ENCODE measurements at places on chromosomes 11 and 22.
A peak's percentile ranks its signal among the peaks of the same experiment; 100 is the strongest.

- DNase-seq = no peak
Observed at GRCh38 chr22:45686004-45686403, 14.4 kb downstream of the ATXN10 start.

GRCh38 chr11:82883853-82884252 lies 16.4 kb downstream of the PRCP start:
- no peak for DNase-seq

DNA sequence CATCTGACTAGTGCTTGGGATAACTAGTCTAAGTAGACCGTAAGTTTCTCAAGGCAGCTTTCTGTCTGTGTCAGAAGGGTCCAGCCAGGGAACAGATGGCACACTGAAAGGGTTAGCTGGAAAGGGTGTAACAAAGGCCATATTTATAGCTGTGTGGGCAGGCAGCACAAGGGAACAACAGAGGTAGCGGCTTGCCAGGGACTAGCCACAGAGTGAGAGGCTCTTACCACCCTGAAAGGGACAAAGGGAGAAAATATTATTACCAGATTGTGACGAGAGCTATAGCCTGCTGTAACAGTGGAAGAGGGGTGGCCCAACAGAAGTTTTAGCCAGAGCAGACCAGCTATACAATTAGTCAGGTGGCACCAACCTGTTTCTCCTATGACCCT lies 129.4 kb downstream of the CCDC34 start:
- DNase-seq = no peak

- no peak for DNase-seq
Observed at GRCh38 chr11:128318856-128319474, 268.4 kb downstream of the ETS1 start.

GRCh38 chr22:33859311-33859710 lies 61.0 kb downstream of the LARGE1 start:
- DNase-seq = no peak

DNA sequence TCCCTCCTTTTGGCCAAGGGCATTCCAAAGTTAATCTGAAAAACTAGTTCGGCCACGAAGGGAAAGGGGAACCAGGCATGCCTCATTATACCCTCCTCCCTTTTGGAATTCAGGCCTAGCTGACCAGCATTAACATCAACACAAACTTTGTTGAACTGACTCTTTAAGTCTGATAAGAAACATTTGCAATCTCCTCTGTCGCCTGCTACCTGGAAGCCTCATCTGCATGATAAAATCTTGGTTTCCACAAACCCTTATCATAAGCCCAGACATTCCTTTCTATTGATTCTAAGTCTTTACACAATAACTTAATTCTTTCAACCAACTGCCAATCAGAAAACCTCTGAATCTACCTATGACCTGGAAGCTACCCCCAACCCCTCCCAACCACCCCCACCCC lies 11.4 kb downstream of the POGLUT3 start:
- DNase-seq = no peak

- no peak for DNase-seq
Observed at GRCh38 chr11:116388146-116388545, 384.6 kb downstream of the BUD13 start.

DNA sequence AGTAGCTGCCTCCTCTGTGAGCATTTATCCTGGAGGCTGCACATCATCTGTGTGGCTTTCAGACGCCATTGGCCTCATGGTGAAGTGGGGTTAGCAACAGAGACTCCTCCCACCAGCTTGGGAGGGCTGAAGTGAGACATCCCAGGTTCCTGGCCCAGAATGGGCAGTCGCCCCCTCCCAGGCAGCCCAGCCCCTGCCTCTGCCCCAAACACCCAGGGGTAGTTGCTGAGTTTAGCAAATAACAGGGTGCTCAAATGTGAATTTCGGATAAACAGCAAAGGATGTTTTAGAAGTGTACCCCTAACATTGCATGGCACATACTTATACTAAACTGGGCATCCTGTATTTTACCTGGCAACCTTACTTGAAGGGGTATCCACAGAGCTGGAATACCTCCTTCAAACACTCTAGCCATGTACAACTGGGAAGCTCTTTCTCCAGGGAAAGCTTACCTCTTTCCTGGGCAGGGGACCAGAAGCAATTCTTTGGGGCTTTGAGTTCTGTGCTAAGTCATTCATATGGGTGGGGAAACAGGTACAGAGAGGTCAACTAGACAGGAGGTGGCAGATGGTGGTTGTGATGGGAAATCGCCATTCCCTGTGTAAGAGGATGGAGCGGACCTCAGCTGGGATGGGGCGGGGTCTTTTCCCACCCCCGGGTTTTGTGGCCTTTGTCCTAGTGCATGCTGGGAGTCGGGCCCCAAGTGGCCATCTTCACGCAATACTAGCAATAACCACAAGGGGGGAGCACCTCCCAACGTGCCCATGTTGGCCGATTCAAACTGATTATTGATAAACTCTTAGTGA lies 19.3 kb downstream of the MTFP1 start:
- DNase-seq = peak; percentile 84

DNA sequence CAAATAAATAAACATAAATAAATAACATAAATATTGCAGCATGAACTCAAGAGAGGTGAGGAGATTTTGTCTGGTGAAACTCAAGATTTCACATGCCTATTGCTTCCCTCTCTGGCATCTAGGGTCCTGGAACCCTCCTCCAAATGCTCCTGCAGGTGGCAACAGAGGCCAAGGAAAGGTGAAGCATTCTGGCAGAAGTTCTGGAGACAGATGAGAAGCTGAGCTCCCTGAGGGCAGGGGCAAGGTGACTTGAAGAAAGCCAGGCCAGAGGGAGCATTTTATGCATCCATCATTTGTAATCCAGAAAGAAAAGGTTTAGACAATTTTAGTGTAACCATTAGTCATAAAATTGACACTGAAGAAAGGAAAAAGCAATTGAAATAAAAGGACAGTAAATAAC lies 64.9 kb downstream of the ENDOD1 start:
- DNase-seq = peak; percentile 90

GRCh38 chr11:50155508-50155907 lies 122.8 kb downstream of the OR4C45 start:
- no peak for DNase-seq

DNA sequence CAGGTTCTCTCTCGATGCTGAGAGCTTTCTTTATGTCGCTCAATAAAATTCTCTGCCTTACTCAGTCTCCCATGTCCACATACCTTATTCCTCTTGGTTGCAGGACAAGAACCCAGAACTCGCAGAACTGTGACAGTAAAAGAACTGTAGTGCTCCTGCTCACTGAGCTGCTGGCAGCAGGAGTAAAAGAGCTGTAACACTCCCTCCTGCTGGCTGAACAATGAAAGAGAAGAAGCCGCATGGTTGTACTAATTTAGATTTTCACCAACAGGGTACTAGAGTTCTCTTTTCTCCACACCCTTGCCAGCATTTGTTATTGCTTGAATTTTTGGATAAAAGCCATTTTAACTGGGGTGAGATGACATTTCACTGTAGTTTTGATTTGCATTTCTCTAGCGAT lies 433.2 kb downstream of the GUCY1A2 start:
- no peak for DNase-seq

- no peak for DNase-seq
Observed at GRCh38 chr11:127616158-127616557, 615.6 kb upstream of the KIRREL3 start.

DNA sequence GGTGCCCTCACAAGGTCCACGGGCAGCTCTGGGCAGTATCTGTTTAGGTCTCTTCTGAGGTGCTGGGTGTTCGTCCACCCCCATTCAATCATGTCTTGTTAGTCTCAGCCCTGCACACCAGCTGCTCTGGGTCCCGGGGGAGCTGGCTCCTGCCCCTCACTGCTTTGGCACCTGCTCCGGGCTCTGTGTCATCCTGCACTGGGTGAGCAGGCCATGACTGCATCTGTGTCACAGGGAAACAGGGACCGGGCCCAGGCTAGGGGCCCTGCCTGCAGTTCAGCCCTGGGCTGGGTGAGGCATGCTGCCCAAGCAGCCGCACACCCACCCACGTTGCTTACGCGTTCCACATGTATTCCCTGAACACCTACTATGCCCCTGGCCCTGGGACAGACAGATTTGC lies 43.9 kb downstream of the ELFN2 start:
- DNase-seq = no peak

DNA sequence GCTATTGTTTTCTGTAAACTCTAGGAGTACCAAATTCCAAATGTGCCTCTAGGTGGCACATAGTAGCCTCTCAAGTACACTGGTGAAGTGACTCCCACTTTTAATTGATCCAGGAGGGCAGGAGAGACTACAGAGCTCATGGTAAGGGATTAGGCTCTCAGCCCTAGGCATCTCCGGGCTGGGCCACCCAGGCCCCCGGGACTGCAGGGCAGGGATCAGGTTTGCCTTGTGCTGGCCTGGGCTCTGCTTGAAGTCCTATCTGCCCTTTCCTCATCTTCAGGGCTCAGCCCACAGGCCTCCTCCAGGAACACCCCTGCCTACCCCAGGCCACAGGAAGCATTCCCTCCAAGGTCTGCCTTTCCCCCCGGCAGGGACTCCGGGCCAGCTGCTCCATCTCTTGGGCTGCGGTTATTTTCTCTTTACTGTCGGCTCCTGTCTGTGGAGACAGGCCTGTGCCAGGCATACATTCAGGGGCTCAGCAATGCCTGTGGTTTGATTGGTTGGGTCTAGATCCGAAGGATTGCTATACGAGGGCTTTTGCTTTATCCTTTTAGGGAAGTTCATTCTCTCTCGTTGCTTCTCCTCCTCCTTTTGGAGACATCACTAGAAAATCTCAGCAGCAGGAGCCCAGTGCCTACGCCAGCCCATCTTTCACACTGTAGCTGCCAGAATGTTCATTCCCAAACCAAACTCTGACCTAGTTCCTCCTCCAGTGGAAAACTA lies 32.8 kb downstream of the PARVA start:
- peak; percentile 10 for DNase-seq

- no peak for DNase-seq
Observed at GRCh38 chr22:40908895-40909294, 42.3 kb upstream of the RBX1 start.

DNA sequence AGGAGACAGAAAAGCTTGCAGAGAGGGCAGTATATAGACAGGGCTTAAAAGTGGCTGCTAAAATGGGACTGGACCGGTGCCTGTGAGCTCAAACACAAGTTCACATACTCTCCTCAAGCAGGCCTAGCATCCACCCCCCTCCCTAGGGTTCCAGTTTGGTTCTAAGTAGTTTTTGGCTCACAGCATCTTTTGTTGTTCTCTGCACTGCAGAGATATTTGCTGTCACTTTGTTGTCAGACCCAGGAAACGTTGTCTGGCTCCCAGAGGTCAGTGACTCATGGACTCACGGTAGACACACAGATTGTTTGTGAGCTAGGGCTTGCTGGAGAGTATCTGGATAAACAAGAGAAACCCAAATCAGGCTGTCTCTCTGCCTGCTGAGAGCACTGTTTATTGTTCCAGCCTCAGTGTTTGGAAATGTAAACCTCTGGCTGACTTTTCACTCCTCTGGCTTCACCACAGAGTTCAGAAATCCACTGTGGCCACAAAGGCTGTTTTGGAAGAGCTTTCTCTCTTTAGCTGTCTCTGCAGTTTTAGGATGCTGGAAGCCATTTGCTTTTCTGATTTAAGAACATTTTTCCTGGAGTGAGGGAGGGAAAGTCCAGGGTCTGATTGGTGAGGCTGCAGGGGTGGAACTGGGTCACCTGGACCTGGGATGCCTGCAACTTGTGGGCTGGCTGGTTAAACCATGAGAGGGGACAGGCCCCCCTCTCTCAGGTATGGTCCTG lies 303.7 kb upstream of the PLET1 start:
- DNase-seq = no peak

DNA sequence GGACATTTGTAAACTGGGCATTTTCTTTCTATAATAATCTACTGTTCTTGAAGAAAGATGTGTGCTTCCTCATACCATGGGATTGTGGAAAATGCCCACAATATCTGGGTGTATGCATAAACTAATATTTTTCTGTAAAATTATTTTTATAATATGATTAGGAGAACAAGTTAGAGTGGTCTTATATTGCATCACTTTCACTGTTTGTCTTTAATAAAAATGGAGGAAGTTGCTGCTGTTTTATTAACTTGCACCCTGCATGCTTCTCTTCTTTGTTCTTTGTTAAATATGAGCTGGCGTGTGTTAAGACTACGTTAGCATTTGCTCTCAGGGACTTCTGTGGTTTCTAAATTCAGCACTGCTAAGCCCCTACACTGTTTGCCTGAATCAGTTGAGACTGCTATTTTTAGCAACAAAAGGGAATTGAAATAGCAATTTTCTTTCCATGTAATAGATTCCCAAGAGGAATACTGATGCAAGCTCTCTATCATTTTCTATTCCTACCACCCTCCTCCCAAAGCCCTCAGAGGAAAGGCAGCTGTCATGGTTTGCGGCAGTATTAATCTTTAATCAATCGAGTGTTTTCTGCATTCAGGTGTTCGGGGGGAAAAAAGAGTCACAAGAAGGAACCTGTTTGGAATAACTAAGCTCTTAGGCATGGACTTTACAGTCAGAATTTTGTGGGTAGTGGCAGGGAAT lies 56.1 kb downstream of the HSD17B12 start:
- DNase-seq = no peak

DNA sequence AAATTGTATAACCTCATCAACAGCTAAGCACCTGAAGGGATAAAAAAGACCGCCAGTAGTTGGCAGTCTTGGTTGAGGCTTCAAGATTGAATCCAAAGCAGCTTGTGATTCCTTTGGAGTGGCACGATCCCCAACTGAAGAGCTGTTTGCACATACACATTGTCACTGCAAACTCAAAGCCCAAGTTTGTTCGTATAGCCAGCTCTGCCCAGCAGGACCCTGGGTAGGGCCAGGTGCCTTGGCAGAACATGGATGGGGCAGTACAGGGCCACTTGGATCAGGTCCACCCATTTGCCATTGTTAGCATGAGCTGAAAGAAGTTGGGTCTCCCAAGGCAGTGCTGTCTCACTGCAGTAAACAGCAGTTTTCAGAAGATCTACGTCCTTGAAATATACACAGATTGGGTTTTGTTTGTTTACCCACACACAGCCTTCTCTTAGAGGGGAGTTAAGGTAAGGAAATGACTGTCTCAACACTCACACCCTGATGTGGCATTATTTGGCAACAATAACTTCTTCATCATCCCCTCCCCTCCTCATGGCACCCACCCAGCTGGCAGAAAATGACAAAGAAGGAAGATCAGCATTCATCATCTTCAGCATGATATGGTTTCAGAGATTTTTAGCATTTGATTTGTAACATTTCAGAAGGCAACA lies 132.9 kb downstream of the COMMD9 start:
- DNase-seq = no peak

- no peak for DNase-seq
Observed at GRCh38 chr22:20625270-20625669, 117.9 kb downstream of the MED15 start.
